ENCODE measurements at places on chromosomes 6 and 20. TPM values are rescaled to one million over a fixed set of nuclear protein-coding genes. Genes with fewer than 3 reads are reported as not detected.

The RAET1L gene
- total RNA-seq = 2.3 TPM

The ECT2L gene
- under 0.01 TPM for total RNA-seq

The TRIM15 gene
- total RNA-seq = not detected

The XKR7 gene
- not detected for total RNA-seq

The VPS16 gene
- 37.1 TPM for total RNA-seq

The SLC22A16 gene
- not detected for total RNA-seq

The HCRTR2 gene
- total RNA-seq = not detected

The GJA10 gene
- not detected for total RNA-seq

The UBE2C gene
- 1.3 TPM for total RNA-seq

The HNF4A gene
- total RNA-seq = under 0.01 TPM

The GPR31 gene
- not detected for total RNA-seq

The PRSS35 gene
- total RNA-seq = under 0.01 TPM

The DST gene
- 416 TPM for total RNA-seq

The GABRR1 gene
- total RNA-seq = not detected

The FUT9 gene
- not detected for total RNA-seq

The C2 gene
- total RNA-seq = 0.96 TPM

The MACROD2 gene
- 1.7 TPM for total RNA-seq

The MEI4 gene
- total RNA-seq = 0.24 TPM

The HAO1 gene
- not detected for total RNA-seq

The WFDC2 gene
- 0.96 TPM for total RNA-seq

The TRIM40 gene
- not detected for total RNA-seq

The COL11A2 gene
- total RNA-seq = 0.43 TPM

The SYNGAP1 gene
- 1.4 TPM for total RNA-seq

The MYBL2 gene
- total RNA-seq = 0.21 TPM

The SNAP91 gene
- not detected for total RNA-seq

The PROKR2 gene
- not detected for total RNA-seq

The NRN1 gene
- total RNA-seq = not detected

The TRIM38 gene
- 4.0 TPM for total RNA-seq

The ACOT13 gene
- 11.3 TPM for total RNA-seq

The BHLHE23 gene
- total RNA-seq = not detected

The LCA5 gene
- total RNA-seq = 2.7 TPM

The COL19A1 gene
- total RNA-seq = not detected

The LYRM2 gene
- 14.0 TPM for total RNA-seq

The PCSK2 gene
- total RNA-seq = not detected

The PNLDC1 gene
- total RNA-seq = under 0.01 TPM

The CDSN gene
- not detected for total RNA-seq

The FBXO30 gene
- total RNA-seq = 6.0 TPM

The TGM3 gene
- total RNA-seq = under 0.01 TPM

The IL17A gene
- total RNA-seq = not detected

The DUSP15 gene
- not detected for total RNA-seq

The SIM1 gene
- total RNA-seq = 0.72 TPM

The RSPH9 gene
- 0.21 TPM for total RNA-seq

The BNIP5 gene
- not detected for total RNA-seq

The ZBP1 gene
- not detected for total RNA-seq

The NOTCH4 gene
- 0.72 TPM for total RNA-seq

The ETV7 gene
- 0.24 TPM for total RNA-seq

The PPIL6 gene
- total RNA-seq = 6.0 TPM

The CLDN20 gene
- not detected for total RNA-seq

The CDC25B gene
- total RNA-seq = 33.0 TPM

The WFDC10B gene
- total RNA-seq = not detected
